ENCODE measurements at places on chromosomes 4 and X.

DNA sequence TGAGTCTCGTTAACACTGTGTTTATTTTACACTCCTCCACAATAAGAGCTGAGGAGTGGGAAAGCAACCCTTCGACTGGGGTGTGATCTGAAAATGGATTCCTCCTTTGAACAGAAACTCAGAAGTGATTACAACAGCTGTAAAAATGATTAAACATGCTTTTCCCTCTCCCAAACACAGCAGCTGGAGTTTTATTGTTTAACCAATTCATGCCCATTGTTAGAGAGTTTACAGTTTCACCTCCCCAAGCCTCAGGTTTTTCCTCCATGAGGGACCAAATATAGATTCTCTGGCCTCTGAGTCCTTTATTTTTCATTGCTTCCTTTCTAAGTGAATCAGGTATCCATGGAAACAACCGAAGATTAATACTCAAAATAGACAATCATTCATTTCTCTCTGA is 263.0 kb upstream of the TAPT1 start:
- no peak for DNase-seq

DNA sequence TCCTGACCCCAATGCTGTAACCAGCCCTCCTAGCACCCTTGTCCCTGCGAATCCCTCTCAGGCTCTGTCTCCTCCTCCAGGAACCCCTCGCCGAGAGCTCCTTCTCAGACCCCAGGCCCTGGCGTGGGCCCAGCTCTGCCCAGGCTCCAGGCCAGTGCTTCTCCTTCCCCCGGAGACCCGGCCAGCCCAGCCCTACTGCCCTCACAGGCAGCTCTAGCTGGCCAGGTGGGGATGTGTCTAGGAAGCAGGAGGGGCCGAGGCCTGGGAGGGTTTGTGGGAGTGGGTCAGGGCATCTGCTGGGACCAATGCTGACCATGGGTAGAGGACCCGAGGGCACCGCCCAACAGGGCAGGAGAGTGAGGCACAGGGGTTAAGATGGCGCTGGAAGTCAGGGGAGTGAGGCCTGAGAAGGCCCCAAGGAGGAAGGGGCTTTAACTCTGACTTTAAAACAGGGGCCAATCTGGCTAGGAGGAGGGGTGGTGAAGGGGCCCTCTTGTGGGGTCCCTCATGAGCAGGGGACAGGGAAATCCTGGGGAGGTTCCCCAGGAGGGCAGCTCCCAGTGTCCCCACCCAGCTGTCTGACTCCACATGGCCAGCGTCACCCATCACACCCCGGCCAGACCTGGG is 64.7 kb upstream of the NKX1-1 start:
- no peak for DNase-seq

GRCh38 chr4:10204401-10205058 is 87.9 kb upstream of the WDR1 start:
- DNase-seq, result no peak

DNA sequence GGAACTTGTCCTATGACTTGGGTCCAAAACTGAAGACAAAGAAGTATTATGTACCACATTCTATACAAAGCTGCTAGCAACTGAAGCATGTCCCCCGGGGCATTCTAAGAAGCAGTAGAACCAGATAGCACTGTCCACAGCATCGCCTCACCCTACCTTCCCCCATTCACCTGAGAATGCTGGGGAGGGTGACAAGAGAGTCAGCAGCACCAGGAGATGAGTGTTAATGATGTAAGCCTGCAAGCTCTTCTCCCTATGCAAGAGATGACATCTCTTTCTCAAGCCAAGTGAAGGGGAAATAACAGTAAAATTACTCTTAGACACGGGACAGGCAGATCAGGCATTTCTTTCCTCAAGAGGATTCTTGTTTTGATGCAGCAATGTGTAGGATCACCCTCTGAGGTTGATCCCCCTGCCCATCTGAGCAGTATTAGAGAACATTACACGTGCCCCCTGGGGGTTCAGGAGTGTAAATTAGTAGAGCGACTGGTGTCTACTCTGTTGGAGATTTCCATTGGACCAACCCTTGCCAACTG is 13.9 kb upstream of the TLR1 start:
- no peak for DNase-seq

- no peak for DNase-seq
Observed at GRCh38 chr4:48047421-48047844, 30.9 kb downstream of the NIPAL1 start.

DNA sequence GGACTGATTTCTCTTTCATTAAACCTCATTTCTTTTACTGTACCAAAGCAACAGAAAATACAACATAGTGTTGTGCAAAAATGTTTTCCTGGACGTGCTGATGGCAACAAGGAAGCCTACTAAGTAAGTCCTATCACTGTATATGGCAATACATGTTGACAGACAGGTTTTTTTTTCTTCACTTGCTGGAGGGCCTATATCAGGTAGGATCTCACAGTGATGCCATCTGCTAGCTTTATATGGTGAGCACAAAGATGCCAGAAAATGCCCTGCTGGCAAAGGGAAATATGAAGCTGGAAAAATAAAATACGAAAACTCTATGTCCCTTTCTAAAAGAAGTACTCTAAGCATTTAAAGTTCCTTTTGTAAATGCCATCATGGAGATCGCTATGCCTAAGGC is 119.0 kb upstream of the PDLIM3 start:
- no peak for DNase-seq

GRCh38 chrX:24619647-24620046 is 27.5 kb downstream of the PCYT1B start:
- no peak for DNase-seq

GRCh38 chr4:105994061-105994460 is 98.8 kb downstream of the NPNT start:
- no peak for DNase-seq

GRCh38 chr4:169984745-169985144 is 41.5 kb downstream of the MFAP3L start:
- no peak for DNase-seq

DNA sequence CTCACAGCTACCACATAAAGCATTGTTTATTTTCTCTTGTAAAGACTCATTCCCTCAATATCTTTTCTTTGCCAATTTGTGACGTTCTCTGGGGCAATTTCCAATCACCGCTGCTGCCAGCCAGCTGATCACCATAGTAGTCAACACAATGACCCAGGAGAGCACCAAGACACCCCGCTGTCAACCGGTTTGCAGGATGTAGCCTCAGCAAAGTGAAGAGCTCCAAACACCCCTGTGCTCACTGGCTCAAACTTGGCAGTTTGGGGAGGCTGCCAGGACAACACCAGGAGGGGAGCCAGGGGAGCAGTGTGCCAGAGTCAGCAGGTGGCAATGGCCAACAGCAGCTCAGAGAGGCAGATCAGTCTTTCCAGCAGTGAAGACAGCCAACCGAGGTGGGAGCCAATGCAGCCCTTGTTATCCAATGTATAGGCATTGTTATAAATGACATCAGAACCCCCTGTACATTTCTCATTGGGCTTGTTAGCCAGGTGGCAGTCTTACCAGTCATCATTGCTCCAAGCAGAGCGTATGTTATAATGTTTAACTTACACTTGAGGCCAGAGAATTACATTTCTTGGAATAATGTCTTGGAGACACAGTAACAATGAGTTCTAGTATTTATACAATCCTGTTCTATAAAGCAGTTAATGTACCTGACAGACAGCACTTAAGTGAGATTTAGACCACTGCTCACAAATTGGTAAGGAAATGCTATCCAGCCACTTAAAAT is 274.9 kb upstream of the GK2 start:
- DNase-seq, result no peak

- no peak for DNase-seq
Observed at GRCh38 chr4:6250235-6250983, 19.2 kb upstream of the WFS1 start.

GRCh38 chr4:37667197-37668100 is 18.7 kb downstream of the RELL1 start:
- no peak for DNase-seq

- no peak for DNase-seq
Observed at GRCh38 chr4:23234716-23235115, 542.0 kb downstream of the GBA3 start.

DNA sequence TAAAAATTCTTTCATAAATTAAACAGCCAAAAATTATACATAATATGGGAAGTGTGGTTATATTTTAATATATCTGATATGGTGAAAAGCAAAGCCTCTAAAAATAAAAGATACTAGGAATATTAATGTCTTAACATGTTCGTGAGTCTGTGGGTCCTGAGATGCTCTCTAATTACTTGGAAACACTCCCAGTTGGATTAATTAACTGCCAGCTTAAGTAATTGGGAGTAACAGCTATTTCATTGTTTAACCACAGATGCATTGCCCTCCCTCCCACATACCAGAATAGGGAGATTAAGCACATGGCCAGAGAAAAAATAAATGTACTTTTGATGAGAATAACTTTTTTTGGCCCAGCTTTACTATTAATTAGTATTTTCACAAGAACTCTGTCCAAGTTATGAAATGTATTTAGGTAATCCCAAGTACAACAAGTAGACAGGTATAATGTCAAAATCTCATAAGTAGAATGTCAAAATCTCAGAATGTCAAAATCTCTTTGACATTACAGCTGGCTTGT is 79.7 kb downstream of the BTC start:
- no peak for DNase-seq

DNA sequence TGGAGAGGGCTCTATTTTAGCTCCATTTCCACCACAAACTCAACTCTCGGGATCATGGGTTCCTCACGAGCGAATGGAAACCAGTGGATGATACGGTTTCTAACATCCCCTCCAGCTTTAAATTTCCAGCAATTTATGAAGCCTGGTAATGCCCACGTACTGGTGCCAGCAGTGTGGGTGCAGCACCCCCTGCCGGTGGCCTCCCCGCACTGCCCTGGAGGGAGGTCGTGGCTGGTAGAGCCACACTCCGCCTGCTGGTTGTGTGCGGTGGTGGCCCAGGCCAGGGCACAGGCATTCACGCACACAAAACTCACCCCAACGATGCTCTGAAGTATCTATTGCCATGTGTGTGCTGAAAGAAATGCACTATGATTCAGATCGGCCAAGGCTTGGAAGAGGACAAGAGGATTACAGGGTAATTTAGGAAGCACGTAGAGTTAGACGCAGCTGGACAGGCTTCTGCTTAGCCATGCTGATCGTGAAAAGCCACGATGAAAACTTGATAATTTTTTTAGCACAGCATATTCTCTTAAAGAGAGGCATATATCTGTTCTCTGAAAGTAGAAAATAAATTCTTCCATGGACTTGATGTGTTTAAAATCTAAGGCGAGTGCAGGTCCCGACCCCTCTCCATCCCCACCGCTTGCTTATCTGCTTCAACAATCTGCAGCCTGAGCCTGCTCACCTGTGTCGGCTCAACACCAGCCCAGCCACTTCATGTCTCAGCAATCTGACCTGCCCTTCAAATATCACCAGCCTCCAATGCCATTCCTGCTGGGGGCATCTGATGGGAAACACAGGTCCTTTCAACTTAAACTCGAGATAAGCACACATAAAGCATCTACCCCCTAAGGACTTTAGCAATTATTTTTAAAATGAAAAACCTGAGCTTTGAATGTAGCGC is 59.1 kb downstream of the SCD5 start:
- DNase-seq, result no peak

DNA sequence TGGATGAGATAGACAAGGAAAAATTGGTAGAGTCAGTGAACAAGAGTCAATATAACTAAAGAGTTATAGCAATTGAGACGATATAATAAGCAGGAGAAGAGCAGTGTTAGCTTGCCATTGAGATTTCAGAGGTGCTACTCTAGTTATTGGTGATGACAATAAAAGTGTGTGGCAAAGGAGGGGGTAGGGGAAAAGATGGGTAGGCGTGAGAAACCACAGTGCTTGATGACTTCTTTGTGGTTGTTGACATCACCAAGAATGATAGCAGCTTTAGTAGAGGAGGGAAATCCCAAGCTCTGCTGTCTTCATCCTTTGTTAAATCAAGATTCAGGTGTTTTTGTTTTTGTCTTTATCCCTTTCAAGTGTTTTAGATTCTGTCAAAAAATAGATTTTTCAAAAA is 179.9 kb upstream of the PPP3CA start:
- no peak for DNase-seq

- no peak for DNase-seq
Observed at GRCh38 chrX:46553935-46554334, 8.7 kb upstream of the ZNF674 start.

DNA sequence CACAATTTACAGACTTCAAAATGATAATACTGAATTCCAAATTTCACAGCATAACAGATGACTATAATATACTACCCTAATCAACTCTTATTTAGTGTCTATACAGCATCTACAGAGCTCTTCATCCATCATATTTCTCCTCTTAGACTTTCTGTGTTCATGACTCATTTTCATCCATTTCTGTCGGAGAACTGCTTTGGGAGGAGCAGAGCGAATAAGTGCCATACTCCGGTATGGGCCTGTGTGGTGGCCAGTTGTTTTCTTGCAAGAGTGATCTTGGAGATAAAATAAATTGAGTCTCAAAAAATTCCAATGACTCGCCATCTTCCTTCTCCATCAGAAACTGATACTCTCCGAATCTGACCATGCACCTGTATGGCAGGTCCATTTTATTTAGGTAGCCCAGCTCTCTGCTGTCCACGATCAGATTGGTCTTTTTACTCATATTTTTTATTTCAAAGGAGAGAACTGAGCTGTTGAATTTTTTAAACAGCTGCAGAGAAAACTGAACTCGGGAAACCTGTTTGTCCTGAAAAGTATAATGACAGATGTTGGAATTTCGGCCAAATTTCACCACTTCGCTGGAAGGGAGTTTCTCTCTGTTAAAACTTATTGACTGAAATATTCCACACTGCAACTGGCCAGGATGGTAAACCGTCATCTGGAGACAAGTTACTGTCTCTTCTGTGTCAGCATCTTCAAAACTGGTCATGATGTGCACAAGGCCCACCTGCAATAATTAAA is 7.8 kb downstream of the TIFA start:
- no peak for DNase-seq

Data from NCI-H1436 treated with DMSO at 0.1 percent for 48 hours (cell line).